ENCODE measurements at places on chromosomes 2 and 18.

DNA sequence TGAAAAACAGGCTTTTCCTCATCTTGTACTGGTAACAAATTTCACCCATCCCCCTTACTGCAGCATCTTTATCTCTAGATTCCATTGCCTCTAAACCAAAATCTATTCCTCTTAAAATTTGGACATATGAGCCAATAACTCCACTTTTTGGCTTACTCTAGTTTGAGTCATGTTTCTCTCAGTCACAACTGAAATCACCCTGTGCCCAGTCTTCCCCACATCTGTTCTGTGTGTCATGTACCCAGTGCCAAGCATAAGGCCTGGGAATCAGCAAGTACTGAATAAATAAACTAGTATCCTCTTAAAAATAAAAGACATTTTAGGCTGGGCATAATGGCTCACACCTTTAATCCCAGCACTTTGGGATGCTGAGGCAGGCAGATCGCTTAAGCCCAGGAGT lies 20.8 kb upstream of the CHN1 start:
- DNase-seq, result no peak

DNA sequence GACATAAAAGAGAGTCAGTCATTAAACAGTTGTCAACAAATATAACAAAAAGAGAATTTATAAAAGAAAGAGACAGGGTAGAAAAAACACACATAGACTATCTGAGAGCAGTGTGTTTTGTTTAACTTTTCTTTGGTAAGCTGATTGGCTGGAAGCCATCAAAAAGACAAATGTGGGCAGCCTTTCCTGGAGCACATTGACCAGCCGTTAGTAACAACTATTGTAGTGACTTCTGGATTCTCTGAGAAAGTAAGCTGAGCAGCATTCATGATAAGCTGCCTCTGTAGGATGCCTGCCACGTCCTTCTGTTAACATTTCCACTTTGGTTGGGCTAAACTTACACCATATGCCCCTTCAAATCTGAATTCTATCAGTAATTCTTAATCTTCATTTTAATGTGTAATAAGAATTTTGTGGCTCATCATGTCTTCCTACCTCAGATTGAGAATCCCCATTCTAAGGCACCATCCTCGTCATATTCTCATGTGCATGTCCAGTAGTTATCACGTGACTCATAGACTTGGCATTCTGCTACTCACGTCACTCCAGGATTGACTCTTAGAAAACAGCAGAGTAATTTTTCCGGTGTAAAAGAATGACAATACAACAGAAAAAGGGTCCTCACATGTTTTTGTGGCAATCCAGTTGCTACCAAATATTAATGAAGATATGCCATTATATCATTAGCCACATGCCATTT lies 43.4 kb upstream of the DNAJC10 start:
- no peak for DNase-seq

GRCh38 chr2:64331114-64331645 lies 122.8 kb upstream of the LGALSL start:
- DNase-seq, result no peak

DNA sequence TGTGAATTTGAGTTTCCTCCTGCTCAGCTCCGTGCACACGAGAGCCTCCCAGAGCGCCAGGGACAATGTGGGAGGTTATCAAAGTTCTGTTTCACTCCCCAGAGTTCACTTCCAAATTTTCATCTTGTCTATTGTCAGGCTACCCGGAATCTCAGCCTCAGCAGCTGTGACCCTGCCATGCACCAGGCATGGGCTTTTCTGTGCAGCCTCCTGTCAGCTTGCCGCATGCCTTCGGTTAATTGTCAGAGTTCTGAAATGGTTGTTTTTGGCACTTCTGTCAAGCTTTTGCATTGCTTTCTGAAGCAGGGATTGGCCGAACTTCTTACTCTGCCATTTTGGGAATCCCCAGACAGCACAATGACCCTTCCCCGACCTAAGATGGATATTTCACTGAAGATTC lies 60.4 kb downstream of the SH3YL1 start:
- no peak for DNase-seq

DNA sequence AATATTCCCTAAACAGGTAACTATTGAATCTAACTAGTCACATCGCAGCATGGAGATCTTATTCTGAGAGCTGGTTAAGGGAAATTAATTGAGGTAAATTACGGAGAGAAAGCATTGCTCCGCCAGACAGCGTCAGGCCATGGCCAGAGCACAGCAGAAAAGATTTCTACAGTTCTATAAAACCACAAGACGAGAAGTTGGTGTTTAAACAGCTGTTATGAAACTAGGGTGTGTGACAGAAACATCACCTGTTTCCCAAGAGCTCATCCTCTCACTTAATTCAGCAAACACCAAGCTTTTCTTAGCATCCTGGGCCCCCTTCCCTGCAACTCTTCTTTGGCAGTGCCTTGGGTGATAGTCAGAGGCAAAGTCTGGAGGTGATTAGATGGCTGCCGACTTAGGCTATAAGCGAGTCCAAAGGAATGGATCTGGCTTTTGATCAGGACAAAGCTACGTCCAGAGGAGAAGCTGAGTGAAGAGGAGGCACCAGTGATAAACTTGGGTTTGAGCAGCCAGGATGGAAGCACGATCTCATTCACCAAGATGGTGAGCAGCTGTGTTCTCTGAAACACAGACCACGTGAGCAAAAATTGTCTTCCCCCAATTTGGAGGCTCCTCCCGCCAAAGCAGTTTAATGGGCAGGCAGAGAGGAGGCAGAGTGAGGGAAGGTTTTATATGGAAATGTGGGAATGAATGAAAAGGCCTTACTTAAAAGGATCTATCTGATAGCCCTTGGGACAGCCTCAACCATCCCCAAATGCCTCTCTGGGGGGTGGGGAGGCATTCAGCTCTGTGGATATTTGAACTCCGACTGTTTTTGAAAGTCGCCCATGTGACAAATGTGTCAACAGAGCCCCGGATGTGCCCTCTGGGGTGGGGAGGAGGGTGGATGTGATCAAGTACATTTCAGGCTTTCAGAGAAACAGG lies 57.8 kb downstream of the PKDCC start:
- DNase-seq, result no peak

DNA sequence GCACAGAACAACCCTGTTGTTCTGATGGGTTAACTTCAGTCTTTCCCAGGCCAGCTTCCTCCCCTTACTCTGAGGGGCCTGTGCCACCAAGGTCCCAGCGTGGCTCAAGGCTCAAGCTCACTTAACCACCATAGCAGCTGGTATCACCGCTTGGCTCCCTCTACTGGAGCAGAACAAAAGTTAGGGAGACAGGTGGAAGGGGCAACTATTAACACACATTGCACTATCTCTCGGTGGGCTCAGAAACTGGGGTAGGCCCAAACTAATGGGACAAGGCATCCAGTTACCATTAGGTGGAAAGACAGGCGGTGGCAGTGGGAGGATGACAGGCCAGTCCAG lies 88.7 kb upstream of the ATL2 start:
- no peak for DNase-seq

DNA sequence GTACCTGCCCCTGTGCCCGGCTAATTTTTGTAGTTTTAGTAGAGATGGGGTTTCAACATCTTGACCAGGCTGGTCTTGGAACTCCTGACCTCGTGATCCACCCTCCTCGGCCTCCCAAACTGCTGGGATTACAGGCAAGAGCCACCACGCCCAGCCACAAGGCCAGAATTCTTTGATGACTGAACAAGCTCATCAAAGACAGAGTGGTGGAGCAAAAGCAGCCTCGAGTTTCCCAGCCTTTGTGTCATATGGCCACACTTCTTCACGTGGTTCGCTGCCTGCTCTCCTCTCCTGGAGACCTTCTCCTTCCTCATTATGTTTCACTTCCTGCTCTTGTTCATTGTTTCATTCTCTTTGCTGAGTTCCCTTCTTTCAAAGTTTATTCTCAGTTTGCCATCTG lies 9.9 kb upstream of the NPC1 start:
- DNase-seq, result no peak
